ENCODE measurements at places on chromosomes 1 and 21.
A peak's percentile ranks its signal among the peaks of the same experiment; 100 is the strongest.

DNA sequence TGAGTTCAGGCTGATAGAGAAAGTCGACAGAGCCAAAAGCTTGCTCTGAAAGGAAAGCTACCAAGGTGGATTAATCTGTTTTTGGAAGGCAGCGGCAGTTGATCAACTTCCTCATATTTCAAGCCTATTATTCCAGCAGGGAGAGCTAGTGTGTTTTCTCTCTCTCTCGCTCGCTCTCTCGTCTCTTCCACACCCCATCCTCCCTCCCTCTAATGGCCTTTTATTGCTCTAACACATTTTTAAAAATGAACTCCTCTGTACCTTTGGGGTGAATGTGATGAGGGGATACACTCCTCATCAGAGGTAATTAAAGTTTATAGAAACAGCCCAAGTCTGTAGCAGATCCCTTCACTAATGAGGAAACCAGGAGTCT, 126.4 kb downstream of the CLIC6 start:
- no peak for DNase-seq

DNA sequence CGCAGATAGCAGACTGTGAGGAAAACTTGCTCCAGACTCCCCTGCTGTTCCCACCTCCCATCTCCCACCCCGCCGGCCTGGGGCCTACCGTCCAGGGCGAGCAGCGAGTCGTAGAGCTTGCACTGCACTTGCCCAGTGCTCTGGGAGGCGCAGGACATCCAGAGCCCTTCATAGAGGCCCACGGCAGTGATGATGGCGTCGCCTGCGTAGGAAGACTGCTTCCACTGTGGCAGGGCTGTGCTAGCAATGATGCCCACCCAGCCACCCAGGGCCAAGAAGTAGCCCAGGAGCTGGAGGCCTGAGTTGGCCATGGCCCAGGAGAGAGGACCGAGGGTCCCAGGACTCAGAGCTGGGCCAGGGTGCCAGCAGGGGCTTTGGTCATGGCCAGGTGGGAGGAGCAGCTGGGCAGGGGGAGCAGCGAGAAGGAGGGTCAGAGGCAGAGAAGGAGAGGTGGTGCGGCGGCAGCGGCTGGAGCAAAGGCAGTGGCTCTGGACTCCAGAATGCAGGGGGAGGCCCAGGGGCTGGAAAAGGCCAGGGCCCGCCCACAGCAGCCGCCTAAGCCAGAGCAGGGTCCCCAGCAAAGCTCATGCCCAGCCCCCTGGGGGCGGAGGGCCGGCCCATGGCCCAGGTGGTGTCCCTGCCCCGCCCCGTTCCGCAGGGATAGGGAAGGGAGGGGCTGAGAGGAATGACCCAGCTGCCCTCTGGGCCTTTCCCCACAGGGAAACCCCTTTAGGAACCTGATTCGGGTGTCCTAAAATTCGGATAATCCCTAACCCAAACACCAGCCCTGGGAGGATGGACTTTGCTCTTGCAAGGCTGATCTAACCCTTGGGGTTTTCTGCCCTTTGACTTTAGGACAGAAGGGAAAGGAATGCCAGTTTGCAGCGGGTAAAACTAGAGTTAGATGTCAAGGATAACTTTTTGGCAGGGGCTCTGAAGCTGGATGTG, at the start of gene CLDN19:
TSS of gene CLDN19 (minus strand) at position 484 of the 948 bp plus-strand sequence. CDS start at position 311, 173 bp downstream.
- DNase-seq, result no peak

DNA sequence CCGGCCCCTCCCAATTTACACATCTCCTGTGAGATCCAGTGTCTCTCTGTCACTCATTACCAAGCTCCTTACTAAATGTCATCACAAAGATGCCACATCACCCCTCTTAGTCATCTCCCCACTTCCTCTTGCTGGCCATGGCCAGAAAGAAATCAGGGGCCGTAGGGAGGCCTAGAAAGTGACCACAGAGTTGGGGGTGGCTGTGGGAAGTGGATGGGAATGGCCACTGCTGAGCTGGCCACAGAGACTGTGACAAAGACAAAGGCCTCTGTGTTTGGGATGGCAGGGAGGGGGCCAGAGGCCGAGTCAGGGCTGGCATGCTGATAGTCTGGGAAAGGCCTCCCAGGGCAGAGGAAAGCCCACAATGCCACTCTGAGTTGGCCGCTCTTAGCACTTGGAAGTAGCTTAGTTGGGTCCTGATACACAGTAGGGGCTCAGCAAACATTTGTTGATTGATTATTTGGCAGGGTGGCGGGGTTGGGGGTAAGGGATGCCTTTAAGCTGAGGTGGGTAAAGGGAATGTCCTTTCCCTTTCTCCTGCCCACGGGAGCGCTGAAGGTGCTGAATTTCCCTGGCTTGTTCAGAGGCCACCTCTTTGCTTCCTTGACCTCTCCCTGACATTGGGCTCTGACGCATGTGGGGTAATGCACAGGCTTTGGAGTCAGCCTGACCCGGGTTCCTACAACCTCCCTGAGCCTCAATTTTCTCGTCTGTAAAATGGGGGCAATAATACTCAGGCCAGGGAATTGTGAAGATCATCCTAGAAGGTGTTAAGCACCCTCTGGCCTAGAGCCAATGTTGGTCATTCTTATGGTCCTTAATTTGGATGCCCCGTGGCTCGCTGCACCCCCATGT, 13.2 kb downstream of the NAV1 start:
- DNase-seq, result peak; percentile 8

- DNase-seq, result no peak
Observed at GRCh38 chr1:230425252-230426091, 660 bp downstream of the PGBD5 start.

DNA sequence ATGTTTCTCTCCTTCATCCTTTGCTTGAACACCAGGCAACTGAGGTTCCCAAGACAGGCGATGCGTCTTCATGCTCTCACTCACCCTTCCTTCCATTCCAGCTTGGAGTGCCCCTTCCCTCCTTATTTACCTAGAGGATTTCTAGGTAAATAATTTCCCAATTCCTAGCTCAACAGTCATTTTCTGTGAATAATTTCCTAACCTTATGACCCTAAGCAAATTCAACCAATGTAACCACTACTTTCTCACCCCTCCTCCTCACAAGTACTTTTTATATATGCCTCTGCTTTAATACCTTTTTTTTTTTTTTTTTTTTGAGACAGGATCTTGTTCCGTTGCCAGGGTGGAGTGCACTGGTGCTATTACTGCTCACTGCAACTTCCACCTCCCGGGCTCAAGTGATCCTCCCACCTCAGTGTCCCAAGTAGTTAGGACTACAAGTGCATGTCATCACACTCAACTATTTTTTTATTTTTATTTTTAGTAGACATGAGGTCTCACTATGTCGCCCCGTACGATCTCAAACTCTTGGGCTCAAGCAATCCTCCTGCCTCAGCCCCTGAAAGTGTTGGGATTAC, 86.7 kb downstream of the USP24 start:
- DNase-seq, result no peak

- peak; percentile 33 for DNase-seq
Observed at GRCh38 chr1:52727114-52727586, 897 bp downstream of the ZYG11B start.

- DNase-seq, result peak; percentile 24
Observed at GRCh38 chr1:95084317-95085176, 11.8 kb upstream of the ALG14 start.

DNA sequence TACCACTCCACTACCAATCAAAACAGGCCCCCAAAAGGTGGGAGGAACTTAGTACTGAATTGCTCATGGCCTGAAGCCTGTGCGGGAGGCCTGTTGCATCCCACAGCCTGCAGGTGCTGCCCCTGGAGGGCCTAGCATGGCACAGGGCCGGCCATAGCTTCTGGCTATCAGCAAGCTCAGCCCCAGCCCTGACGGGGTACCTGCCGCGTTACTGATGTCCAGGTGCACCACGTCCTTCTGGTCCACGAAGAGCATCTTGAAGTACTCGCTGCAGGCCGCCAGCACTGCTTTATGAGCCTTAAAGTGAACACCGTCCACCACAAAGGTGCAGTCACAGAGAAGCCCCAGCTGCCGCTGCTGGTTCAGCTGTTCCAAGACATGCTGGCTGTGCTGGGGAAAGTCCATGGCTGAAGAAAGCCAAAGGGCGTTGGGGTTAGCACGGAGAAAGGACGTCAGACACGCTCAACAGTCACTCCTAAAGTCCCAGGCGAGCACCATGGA, 27.8 kb downstream of the ZBTB17 start:
- no peak for DNase-seq

DNA sequence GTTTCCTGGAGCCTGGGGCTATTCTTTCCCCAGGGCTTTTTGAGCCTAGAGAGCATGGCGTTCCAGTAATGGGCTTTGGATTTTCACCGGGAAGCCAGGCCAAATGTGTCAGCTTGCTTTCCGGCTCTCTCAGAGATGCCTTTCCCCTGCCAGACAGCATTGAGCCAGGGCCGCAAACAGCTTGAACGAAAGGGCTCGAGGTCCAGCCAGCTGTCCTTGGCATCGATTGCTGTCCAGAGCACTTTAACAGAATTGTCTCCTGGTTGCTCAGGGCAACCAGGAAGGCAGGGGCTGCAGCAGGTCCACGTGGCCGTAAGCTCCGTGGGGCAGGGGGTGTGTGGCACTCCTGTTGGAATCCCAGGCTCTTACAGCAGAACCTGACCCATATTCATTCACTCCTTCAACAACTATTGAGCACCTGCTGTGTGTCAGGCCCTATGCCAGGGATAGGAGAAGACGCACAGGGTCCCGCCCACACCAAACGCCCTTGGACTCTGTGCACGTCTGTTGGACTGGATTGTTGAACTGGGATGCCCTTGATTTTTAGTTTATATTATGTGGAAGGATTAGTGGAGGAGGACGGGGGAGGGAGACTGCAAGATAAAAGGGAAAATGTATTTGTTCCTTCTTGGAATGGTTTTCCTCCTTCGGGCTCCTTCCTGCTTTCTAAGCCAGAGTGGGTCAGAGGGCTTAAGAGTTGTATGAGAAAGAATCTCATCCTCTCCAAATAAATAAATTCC, 38.7 kb upstream of the EFHD2 start:
- DNase-seq, result no peak

DNA sequence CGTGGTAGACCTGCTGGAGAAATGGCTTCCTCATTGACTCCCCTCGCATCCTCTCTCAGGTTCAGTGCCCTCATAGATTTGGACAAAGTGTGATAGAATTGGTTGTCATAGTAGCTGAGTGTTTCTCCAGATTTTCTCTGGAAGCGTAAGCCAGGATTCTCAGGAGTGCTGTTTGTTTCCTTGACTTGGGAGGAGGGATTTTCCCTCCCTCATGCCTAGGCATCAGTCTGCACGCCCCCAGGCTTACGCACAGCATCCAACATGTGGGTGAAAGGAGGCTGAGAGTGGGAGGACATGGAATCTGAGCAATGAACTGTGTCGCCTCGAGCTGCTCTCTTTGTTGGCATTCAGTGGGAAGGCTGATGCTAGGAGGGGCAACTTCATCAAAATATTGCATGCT, 503.5 kb downstream of the LTN1 start:
- no peak for DNase-seq

DNA sequence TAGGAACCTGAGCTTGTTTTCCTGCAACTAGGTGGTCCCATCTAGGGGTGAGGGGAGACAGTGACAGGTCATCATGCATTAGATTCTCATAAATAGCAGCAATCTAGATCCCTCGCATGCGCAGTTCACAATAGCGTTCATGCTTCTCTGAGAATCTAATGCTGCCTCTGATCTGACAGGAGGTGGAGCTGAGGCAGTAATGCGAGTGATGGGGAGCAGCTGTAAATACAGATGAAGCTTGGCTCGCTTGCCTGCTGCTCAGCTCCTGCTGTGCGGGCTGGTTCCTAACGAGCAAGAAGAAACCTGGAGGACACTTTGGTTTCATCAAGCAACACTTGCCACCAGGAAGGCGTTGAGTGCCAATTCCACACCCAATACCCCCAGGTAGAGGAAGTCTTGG, 95.1 kb upstream of the OLIG2 start:
- DNase-seq, result no peak

DNA sequence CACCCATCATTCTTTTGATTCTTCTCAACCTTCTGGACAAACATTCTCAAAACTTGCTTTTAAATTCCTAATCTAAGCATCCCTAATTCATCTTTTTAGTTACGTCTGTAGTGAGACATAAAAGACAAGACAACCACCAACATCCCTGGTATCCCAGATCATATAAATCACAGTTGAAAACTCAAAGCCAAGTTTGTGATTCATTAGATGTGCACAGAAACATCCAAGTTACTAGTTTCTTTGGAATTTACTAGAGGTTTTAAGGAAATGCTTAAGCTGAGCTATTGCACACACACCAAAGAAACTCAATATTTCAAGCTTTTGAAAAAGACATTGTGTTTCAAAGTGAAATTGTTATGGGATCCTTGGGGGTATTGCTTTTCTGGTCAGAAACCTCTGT, 47.6 kb downstream of the ATP6V1G3 start:
- no peak for DNase-seq

DNA sequence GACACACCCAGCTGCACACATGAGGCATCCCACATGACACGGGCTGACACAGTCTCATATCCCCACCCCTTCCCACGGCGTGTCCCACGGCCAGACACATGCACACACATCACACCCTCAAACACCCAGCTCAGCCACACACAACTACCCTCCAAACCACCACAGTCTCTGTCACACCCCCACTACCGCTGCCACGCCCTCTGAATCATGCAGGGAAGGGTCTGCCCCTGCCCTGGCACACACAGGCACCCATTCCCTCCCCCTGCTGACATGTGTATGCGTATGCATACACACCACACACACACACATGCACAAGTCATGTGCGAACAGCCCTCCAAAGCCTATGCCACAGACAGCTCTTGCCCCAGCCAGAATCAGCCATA, 22.6 kb downstream of the PODN start:
- no peak for DNase-seq

- DNase-seq, result no peak
Observed at GRCh38 chr1:27132147-27132546, 22.8 kb downstream of the SLC9A1 start.

DNA sequence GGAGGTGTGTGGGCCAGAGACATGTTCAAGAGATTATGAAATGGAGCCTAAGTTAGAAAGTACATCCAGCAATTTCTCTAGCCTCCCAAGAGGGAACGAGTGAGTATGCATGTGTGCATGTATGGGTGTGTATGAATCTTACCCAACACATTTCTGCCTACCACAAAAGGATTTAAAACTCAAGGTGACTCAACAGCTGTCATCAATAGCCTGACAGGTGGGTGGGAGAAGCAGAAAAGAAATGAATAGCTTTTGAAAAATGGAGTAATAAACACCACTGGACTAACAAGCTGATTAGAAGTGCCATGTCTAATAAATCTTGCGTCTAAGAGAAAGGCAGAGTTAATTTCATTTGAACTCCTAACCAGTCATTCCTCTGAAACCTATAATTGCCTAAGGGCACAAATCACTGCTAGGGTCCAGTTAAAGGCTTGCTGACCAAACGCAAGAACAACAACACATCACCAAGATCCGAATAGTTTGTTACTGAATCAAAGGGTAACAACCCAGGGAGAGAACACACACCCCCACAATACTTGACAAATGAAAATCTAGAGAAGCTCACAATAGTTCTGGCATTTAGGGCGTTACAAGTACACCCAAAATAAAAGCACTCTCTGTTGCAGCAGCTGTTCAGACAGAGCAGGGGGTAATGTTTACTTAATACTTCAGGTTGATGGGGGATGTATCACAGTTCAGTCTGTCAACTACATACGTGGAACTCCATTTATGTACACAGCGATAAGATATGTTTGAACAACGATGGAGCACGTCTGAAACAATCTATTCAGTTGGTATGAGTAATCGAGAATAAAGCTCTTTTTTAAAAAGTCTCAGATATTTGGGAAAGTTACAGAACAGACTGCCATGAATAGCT, 1.4 kb downstream of the KIAA0319L start:
- no peak for DNase-seq
